HT-29 (cell line): ENCODE measurements at places on chromosomes 16 and 17.

DNA sequence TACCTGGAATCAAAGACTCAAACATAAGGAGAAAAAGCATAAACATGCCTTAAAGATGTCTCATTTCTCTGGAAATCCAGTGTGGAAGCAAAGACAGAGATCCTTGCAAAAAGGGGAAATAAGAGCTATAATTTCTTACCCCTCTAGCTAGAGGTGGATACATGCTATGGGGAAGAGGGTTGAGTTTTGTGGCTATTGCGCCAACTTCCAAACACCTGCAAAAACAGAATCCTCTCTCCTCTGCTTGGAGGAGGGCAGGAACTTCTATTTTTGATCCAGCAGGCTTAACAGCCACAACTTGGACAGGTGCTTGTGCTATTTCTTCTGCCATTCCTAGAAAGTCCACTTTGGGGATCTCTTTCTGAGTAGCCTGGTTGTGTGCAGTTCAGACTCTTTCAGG, 21.5 kb upstream of the NUDT7 start:
- no peak for DNase-seq

DNA sequence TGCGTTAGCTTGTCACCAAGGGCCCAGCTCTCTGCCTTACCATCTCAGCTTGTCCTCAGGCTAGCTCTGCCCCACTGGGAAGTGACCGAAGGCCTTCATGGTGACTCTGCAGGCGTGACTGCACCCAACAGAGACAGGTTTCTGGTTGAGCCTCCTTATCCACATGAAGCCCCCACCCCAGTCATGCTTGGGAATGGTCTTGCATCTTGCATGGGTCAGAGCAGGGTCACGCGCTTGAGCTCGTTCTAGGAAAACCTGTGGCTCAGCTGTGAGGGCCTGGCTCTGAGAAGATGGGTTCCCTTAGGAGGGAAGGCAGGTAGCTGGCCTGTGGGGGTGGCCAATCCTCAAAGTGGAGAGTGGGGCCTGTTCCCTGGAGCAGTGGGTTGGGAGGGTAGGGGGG, 122.8 kb downstream of the BANP start:
- DNase-seq = no peak

GRCh38 chr16:4016658-4017057, 99.6 kb downstream of the ADCY9 start:
- DNase-seq = no peak

GRCh38 chr17:16417896-16418684, 2.7 kb downstream of the TRPV2 start:
- no peak for DNase-seq

- no peak for DNase-seq
Observed at GRCh38 chr17:66945147-66945835, 19.2 kb upstream of the CACNG4 start.
